ENCODE measurements at places on chromosomes 3 and 15.

DNA sequence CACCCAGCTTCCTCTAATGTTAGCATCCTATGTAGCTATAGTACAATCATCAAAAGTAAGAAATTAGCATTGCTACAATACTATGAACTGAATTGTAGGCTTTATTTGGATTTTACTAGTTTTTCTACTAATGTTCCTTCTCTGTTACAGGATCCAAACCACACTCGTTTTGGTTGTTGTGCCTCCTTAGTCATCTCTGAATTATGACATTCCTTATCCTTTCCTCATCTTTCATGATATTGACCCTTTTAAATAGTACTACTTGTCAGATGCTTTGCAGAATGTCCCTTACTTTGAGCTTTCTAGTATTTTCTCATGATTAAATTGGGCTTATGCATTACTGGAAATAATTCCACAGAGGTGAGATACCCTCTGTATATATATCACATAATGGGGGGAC, 265.4 kb downstream of the VPS13C start:
- no peak for DNase-seq

- no peak for DNase-seq
Observed at GRCh38 chr3:114834175-114834940, 312.7 kb downstream of the ZBTB20 start.

- DNase-seq, result no peak
Observed at GRCh38 chr15:64082757-64083156, 10.9 kb downstream of the CIAO2A start.

DNA sequence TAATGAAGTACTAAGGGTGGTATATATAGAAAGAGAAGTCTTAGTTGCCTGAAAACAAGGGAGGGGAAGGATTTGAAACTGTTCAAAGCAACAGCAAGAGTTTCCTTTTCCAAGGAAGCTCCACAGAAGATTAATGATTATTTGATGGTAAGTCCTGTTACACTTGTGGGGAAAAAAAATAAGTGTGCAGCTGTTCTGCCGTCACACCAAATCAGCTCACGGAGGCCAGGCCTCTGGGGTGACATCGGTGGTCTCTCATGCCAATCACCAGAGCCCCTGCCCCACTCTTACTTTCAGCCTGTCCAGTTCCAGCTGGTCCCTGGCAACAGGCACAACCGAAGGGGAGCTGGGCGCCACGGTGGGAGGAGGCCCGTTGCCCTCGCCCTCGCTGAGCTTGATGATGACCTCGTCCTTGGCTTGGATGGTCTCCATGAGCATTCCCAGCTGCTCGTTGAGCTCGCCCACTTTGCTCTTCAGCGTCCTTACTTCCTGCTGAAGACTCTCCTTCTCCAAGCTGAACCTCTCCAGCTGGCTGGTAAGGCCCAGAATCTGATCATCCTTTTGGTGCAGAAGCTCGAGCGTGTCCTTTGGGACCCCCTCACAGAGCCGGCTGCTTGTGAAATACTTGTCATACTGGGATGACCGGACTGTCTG, 53.5 kb downstream of the TBC1D2B start:
- no peak for DNase-seq

GRCh38 chr3:30696403-30696819, 90.0 kb downstream of the TGFBR2 start:
- DNase-seq, result no peak

DNA sequence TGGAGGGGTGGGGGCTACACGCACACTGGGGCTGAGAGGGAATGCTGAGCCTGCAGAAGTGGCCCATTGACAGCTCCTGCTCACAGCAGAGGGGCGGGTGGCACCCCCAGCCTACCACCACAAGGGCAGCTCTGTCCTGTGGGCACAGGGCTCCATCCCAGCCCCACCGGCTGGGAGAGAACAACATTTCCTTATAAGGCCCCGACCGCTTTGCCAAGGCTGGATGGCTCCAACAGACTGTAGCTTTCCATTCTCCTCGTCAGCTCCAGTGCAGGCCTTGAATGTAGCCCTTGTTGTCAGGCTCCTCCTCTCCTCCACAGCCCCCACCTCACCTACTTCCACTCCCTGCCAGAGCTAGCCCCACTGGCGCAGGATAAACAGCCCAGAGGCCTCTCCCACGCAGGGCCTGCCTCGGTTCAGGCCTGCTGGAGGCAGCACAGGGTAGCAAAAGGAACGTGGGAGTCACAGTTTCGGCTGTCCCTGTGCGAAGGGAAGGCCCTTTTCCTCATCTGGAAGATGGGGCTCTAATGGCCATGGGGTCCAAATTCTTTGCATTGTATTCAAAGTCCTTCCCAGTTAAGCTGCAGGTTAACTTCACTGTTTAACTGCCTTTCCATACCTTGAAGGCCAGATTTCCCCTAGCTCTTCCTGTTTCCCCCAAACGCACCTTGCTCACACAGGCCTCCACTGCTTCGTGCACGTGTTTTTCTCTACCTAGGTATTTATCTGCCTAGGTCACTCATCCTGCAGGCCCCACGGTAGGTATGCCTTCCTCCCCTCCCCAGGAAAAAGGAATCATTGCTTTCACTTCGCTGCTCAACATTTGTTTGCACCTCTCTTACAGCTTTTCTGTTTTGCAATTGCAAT, 101.6 kb upstream of the LPP start:
- DNase-seq, result no peak
